Endothelial cell (in vitro differentiated cells): ENCODE measurements at places on chromosomes 13 and 19. TPM values are rescaled to one million over a fixed set of nuclear protein-coding genes. Genes with fewer than 3 reads are reported as not detected.

DNA sequence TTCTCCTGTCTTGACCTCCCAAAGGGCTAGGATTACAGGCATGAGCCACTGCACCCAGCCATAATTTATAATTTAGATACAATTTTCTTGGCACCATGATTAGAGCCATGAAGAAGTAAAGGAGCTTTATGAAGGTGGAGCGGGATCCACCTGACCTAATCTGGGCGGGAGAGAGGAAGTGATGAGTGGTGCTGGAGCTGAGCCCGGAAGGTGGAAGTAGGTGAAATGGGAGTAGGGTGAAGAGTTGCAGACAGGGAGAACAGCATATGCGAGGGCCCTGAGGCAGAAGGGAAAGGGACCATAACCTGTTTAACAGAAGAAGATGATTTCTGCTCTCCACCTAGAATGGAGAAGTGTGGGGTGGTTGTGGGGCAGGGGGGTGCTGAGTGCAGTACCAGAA lies 4.2 kb downstream of the BLOC1S3 start:
- no peak overlapping the region for H3K27ac ChIP-seq
- no peak for DNase-seq
- H3K4me3 ChIP-seq, result peak overlapping the region; percentile 35
- peaks cover 14% of the 10 kb centered on the region for H3K27me3 ChIP-seq
- H3K4me1 ChIP-seq, result peaks cover 28% of the 10 kb centered on the region

- peaks cover 15% of the 10 kb centered on the region for H3K4me1 ChIP-seq
- DNase-seq, result no peak
- peaks cover 32% of the 10 kb centered on the region for H3K27me3 ChIP-seq
- peak overlapping the region; percentile 88 for H3K4me3 ChIP-seq
- H3K27ac ChIP-seq, result no peak overlapping the region
Measured at GRCh38 chr19:55648585-55649267, 714 bp downstream of the CCDC106 start.

GRCh38 chr19:57434386-57435061 lies 601 bp upstream of the ZNF749 start:
- peak overlapping the region; percentile 98 for H3K4me3 ChIP-seq
- peaks cover 34% of the 10 kb centered on the region for H3K36me3 ChIP-seq
- peak overlapping the region; percentile 93 for H3K27ac ChIP-seq

GRCh38 chr13:97945792-97946419 lies 7.6 kb upstream of the IPO5 start:
- peaks cover 4% of the 10 kb centered on the region for H3K36me3 ChIP-seq
- no peak overlapping the region for H3K4me3 ChIP-seq
- no peaks in the 10 kb centered on the region for H3K27me3 ChIP-seq
- DNase-seq, result no peak
- H3K4me1 ChIP-seq, result no peaks in the 10 kb centered on the region

- H3K4me1 ChIP-seq, result peaks cover 11% of the 10 kb centered on the region
- H3K27ac ChIP-seq, result no peak overlapping the region
Measured at GRCh38 chr19:18401580-18402112, 4.2 kb upstream of the LRRC25 start.

DNA sequence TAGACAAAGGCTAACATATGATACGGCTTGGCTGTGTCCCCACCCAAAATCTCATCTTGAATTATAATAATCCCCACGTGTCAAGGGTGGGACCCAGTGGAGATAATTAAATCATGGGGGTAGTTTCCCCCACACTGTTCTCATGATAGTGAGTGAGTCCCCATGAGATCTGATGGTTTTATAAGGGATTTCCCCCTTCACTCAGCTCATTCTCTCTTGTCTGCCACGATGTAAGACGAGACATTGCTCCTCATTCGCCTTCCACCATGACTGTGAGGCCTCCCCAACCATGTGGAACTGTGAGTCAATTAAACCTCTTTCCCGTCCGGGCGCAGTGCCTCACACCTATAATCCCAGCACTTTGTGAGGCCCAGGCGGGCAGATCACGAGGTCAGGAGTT lies 143.5 kb downstream of the RXFP2 start:
- DNase-seq, result no peak
- H3K27me3 ChIP-seq, result no peaks in the 10 kb centered on the region
- H3K4me3 ChIP-seq, result no peak overlapping the region

GRCh38 chr19:6499052-6499790 lies 2.9 kb downstream of the TUBB4A start:
- no peak for DNase-seq
- H3K27me3 ChIP-seq, result peaks cover 24% of the 10 kb centered on the region
- peaks cover 6% of the 10 kb centered on the region for H3K4me1 ChIP-seq

- no peak for DNase-seq
- H3K27me3 ChIP-seq, result peaks cover 19% of the 10 kb centered on the region
- H3K36me3 ChIP-seq, result peaks cover 57% of the 10 kb centered on the region
- H3K4me1 ChIP-seq, result peaks cover 17% of the 10 kb centered on the region
- peak overlapping the region; percentile 96 for H3K4me3 ChIP-seq
Measured at GRCh38 chr19:39833160-39833463, 850 bp downstream of the DYRK1B start.

DNA sequence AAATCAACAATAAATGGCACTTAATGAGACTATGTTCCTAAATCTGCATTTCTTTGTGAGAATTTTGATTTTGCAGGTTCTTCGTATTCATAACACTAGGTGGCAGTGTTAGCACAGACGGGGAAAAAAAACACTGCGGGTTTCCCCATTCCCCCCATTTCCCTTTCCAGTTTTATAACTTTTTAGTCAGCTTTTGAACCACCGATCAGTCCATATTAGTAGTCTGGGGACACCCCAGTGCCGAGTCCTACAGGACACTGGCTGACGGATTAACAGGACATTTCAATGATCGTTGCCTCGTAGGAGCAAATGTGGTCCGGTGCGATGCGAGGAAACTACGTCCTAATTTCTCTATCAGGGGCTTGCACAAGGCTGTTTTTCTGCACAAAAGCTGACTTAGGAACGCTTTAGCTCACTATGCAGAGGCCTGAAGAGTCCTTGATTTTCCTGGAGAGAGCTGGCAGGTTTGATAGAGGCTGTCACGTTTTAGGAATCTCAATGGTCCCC lies 234.3 kb downstream of the LMO7 start:
- H3K27me3 ChIP-seq, result no peaks in the 10 kb centered on the region
- no peak overlapping the region for H3K27ac ChIP-seq
- H3K36me3 ChIP-seq, result no peaks in the 10 kb centered on the region
- no peak overlapping the region for H3K4me3 ChIP-seq
- no peaks in the 10 kb centered on the region for H3K4me1 ChIP-seq

DNA sequence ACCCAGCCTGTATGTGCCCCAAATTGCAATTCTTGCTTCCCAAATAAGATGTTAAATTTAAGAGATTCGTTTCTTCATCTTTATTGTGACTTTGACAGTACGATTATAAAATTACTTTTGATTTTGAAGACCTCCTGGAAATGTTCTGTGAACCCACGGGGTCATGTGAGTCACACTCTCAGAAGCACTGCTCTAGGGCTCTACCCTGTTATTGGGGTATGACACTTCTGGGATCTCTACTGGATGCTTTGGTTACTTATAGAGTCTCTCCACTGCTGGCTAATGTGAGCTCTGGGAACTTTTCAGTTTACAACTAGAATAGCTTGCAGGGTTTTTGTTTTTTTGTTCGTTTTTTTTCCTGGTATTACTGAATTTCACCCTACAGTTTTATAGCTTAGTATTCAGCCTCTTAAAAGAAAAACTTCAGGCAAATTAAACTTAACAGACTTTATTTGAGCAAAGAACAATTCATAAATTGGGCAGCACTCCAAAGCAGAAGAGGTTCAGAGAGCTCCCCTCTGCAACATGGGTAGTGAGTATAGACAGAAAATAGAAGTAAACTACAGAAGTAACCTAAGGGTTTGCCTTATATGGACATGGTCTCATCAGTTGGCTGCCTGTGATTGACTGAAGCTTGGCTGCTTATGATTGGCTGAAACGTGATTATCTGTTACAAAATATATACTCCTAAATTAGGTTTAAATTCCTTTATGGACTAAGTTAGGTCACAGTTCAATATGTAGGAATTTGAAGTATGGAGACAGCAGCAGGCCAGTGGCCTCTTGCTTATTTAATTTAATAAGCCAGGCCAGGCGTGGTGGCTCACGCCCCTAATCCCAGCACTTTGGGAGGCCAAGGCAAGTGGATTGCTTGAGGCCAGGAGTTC lies 28.5 kb upstream of the PSPC1 start:
- no peak overlapping the region for H3K4me3 ChIP-seq
- H3K36me3 ChIP-seq, result peaks cover 3% of the 10 kb centered on the region
- H3K27ac ChIP-seq, result no peak overlapping the region
- H3K4me1 ChIP-seq, result no peaks in the 10 kb centered on the region
- DNase-seq, result no peak
- peaks cover 1% of the 10 kb centered on the region for H3K27me3 ChIP-seq

PLIN4 gene
- 0.13 TPM for total RNA-seq

FBXO17 gene
- total RNA-seq, result 16.0 TPM

ZNF430 gene
- total RNA-seq, result 11.5 TPM

GSX1 gene
- total RNA-seq, result not detected

ODAD3 gene
- 0.64 TPM for total RNA-seq

CACNA1A gene
- 9.0 TPM for total RNA-seq

ALOX5AP gene
- total RNA-seq, result 1.9 TPM
